ENCODE measurements at places on chromosomes 13 and 19.

DNA sequence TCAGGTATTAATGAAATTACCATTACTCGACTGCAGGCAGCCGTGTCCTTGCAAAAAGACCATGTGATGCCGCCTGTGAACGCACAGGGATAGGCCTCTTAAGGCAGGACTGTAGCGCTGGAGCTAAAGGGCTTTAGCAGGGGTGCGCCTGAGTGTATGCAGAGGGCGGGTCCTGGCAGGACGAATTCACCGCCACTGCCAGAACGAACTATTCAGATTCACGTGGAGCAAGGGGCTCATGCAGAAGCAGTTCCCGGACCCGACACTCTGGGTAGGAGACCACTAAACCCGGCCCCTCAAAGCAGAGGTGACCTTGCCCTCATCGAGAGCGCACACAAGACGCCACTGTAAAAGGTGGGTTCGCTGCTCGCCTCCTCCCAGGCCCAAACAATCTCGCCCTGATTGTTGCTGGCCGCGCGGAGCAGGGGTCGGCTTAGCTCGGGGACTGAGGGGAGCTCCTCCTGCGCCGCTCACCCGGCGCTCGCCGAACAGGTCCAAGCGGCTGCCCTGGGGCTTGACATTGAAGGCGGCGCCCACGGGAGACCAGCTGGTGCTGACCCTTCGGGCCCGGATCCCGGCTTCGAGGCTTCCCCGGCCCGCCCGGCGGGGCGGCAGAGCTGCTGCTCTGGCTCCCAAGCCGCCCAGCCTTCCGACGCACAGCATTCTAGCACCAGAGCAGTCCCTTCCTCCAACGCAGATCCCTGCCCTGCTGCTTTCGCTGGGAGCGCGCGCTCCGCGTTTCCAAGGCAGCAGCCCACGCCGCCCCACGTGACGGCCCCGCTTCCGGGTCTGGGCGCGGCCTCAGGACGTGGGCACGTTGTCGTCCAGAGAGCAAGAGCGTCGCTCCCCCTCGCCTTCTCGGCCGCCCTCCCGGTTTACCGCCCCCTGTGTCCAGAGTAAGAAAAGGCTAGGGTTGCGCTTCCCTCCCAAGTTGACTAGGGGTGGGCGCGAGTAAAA lies at the start of gene MIPEP:
Gene MIPEP, minus strand, starts transcription at position 743 of the 957 bp plus-strand sequence. Its CDS starts 80 bp downstream, at position 663.
- peak; percentile 68 for DNase-seq

DNA sequence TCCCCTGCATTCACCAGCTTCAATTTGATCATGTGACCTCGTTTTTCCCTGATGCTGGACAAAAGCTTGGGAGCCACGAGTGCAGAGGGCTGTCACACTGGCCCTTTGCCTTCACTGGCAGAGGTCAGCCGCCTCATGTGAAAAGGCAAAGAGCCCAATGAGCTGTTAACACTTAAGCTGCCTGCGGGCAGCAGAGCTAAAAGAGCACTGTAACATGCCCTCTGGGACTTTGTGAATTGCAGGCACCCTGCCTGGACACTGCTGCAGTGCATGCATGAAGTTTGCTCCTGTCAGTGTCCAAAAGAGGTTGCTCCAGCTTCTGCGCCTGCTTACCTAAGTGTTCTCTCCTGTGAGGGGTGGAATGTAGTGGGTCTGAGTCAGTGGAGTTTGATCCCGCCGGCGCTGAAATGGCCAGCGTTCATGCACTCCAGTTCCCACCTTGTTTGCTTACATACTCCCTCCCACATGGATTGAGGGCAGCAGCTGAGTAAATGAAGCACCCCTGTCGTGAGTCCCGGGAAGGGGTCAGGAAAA lies 193.7 kb downstream of the RFC3 start:
- DNase-seq: no peak

GRCh38 chr13:66367356-66367755 lies 862.8 kb downstream of the PCDH9 start:
- DNase-seq: no peak

- no peak for DNase-seq
Measured at GRCh38 chr13:50873991-50874390, 30.5 kb upstream of the DLEU7 start.

DNA sequence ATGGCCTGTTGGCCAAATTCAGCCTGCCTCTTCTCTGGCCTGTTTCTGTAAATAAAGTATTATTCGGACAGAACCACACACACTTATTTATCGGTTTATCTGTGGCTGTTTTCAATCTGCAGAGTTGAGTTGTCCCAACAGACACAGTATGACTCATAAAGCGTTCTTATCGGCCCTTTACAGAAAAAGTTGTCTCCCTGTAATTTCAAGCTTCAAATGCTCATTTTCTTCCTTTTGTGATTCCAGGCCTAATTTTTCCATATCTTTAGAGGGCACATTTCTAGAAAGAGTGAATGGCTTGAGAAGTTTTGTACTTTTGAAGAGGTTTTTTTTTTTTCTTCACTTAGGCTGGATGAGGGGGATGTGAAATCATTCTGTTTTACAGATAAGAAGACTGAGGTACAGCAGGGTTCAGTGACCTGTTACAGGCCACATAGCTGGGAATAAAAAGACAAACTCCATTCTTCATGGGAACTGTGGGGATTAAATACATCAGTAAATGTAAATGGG lies 440.9 kb downstream of the TSHZ3 start:
- no peak for DNase-seq

Data from AG09309 (cell line).